Panc1 (cell line): ENCODE measurements at places on chromosomes 3 and 15.

DNA sequence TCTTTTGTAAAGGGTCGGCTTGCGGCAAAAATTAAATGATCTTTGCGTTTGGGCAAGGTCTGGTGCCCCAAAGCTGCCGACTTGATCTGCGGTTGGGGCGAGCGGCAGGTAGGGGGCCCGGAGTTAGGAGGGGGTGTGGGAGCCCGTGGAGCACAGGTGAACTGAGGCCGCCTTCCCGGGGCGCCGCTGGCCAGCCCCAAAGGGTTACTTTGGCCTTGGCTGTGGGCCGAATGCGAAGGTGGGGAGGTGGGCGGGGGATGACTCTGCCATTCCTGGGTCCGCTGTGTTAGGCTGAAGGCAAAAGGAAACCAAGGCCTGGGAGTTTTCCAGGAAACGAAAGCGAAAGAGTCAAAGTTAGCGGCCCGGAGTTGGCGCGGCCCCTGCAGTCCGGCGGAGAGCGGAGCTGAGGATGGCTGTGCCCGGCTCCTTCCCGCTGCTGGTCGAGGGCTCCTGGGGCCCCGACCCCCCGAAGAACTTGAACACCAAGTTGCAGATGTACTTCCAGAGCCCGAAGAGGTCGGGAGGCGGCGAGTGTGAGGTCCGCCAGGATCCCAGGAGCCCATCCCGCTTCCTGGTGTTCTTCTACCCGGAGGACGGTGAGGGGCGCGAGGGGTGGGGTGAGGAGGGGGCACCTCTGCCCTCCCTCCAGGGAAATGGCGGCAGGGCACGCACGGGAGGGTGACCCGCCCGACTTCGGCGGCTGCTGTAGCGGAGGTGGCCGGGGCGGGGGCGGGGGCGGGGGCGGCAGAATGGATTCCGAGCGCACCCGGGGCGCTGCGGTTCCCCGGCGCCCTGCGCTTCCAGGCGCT, at the start of gene PARP14:
Gene PARP14 (plus strand): TSS at position 365 of the 809 bp plus-strand sequence. CDS start 45 bp downstream, at position 410.
- no peak for DNase-seq

GRCh38 chr3:16354291-16354690, 89.3 kb downstream of the OXNAD1 start:
- no peak for DNase-seq

- no peak for DNase-seq
These were observed 448 bp downstream of the SHISA5 start for GRCh38 chr3:48503401-48504050.

- no peak for DNase-seq
These were observed 449.6 kb upstream of the TGFBR2 start for GRCh38 chr3:30156586-30157498.

DNA sequence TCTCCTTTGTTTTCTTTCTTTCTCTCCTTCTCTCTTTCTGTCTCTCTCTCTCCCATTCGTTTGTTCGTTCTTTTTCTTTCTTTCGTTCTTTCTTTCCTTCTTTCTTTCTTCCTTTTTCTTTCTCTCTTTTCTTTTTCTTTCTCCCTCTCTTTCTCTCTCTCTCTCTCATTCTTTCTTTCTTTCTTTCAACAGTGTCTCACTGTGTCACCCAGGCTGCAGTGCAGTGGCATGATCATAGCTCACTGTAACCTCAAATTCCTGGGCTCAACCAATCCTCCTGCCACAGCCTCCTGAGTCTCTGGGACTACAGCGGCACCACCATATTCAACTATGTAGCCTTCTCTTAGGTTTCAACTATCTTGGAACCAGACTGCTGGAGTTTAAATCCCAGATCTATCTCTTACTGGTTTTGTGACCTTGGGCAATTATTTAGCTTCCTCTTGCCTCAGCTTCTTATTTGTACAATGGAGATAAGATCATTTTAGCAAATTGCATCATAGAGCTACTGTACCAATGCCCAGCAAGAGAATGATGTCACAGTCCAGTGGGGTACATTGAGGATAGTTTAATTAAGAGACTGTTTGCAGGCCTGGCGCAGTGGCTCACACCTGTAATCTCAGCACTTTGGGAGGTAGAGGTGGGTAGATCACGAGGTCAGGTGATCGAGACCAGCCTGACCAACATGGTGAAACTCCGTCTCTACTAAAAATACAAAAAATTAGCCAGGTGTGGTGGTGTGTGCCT, 27.3 kb upstream of the PARL start:
- peak; percentile 10 for DNase-seq
